CD4-positive, alpha-beta memory T cell (primary cell): ENCODE measurements at places on chromosomes 12 and 14.

DNA sequence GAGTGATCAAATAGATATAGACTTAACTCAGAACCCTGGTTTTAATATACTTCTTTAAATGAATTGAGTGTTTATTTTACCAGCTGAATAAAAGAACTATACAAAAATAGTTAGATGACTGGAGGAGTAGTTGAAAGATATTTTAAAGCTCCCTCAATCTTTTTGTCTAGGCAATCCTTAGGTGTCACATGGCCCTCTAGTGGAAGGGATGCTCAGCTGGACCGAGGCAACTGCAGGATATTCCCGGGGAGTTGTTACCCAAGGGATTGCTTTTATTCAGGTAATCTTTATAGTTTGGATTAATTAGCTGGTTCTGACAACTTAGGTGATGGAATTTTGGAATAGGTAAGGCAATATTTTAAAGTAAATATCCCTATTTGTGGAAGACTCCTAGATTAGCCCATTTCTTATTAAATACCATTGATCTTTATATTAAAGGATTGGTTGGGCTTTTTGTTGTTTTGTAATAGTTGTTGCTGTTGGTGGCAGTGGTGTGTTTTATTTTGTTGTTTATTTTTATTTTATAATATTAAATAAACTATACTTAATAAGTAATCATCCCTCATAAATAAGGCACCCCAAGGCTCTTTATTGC is 57.1 kb downstream of the ZDHHC17 start:
- DNase-seq = no peak

GRCh38 chr14:21735639-21736307 is 62.2 kb upstream of the OR4E1 start:
- DNase-seq = no peak

DNA sequence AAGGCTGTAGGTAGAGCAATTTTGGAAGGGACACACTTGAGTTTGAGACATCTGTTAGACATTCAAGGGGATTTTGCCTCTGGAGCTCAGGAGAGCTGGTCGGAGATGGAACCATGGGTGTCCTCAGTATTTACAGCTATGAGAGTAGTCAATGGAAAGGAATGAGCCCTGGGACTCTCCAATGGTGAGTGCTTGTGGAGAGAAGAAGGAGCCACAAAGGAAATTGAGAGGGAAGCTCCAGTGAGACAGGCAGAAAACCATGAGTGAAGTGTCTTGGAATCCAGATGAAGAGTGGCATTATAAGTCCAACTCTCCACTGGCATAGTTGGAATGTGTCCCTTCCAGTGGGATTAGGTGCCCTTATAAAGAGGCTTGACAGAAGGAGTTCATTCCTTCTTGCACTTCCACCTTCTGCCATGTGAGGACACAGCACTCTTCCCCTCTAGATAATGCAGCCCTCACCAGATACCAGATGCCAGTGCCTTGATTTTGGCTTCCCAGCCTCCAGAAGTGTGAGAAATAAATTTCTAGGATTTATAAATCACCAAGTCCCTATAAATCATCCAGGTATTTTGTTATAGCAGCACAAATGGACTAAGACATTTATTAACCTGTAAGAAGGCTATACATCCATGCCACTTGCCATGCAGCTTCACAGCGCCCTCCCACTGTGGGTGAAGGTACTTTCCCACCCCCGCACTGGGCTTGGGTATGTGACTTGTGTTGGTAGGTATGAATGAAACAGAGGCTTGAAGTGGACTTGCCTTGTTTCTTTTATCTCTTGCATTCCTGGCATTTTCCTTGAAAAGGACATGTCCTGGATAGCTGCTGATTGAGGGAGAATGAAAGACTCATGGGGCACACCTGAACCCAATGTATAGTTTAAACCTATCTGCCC is 27.3 kb downstream of the LLPH start:
- no peak for DNase-seq

GRCh38 chr12:3357950-3358525 is 133.0 kb upstream of the PRMT8 start:
- no peak for DNase-seq

DNA sequence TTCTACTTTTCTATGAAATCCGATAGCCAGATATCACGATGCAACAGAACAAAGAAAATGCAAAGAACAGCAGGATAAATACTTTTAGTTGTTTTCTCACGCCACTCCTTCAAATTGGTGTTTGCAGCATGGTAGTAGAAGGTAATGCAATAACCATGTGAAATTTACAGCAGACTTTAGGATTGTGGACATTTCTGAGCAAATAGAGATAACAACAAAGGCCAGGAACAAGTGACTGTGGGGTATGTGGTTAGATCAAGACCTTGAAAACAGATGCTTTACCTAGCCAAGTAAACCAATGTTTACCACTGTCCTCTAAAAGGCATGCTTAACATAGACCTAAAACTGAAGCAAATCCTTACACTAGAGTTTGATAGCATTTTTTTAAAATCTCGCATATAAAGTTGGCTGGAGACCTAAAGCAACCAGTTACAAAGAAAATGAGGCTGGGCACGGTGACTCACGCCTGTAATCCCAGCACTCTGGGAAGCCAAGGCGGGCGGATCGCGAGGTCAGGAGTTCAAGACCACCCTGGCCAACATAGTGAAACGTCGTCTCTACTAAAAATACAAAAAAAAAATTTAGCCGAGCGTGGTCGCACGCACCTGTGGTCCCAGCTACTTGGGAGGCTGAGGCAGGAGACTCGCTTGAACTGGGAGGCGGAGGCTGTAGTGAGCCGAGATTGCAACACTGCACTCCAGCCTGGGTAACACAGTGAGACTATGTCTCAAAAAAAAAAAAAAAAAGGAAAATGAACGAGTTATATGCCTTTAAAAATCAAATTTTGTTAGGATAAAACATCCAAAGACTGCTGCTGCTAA is 123.2 kb upstream of the FOXN3 start:
- DNase-seq = no peak

DNA sequence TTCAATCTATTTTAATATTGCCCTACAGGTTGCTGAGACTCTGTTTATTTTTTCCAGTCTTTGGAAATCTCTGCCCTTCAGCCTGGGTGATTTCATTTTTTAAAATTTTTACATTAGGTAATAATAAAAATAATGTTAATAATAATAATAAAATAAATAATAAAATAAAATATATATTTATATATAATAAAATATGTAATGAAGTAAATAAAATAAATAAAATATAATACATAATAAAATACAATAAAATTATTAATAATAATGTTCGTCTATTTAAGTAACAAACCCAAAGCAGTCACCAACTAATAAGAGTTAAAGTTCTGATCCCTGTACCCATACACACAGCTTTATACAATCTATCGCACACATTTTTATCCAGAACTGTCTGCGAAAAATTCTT is 130.5 kb downstream of the SEC23A start:
- no peak for DNase-seq

DNA sequence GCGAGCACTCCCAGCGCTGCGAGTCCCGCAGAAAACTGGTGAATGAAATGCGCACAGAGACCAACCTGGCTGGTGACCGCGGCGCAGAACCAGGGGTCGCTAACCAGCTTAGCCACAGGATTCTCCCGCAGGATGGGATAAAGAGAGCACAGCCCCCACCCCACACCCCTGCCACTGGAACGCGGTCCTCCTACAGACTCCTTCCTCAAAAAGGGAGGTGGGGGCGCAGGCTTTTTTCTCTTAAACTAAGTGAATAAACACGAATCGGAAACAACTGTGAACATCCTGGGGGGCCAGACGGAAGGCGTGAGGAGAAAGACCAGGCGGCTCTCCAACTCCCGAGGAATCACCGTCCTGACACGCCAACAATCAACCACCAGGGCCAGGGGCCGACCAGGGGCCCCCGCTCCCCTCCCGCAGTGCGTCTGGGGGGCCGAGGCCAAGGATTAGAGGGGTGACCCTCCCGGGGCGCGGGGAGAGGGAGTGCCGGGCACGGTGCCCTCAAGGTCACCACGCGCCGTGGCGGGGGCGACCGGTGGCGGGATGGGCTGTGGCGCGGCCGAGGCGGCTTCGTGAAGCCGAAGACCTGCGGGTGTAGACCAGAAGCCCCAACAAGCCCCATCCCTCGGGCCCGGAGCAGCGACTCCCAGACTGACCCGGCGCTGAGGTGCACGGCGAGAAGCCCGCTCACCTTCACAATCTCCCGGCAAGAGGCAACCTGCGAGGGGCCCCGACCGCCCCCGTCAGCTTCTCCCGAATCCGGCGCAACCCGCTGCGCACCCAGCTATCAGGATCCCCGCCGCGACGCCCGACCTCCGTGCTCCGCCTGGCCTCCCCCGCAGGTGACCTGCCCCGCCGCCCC is 704 bp downstream of the ATP2B1 start:
- peak; percentile 43 for DNase-seq

DNA sequence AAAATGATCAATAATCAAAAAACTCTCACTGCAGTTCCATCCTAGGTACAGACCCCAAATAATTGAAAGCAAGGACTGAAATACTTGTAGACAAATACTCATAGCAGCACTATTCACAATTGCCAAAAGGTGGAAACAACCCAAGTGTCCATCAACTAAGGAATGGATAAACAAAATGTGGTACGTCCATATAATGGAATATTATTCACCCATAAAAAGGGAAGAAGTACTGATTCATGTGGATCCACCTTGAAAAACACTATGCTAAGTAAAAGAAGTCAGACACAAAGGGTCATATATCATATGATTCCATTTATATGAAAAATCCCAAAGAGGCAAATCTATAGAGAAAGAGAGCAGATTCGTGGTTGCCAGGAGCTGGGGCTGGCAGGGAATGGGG is 202.8 kb downstream of the KSR2 start:
- no peak for DNase-seq
